ENCODE measurements at places on chromosomes 2 and 18.
A peak's percentile ranks its signal among the peaks of the same experiment; 100 is the strongest.

- DNase-seq = no peak
Measured at GRCh38 chr2:44705876-44706480, 235.5 kb upstream of the SIX3 start.

GRCh38 chr2:158912765-158913164, 55.7 kb upstream of the TANC1 start:
- DNase-seq = no peak

DNA sequence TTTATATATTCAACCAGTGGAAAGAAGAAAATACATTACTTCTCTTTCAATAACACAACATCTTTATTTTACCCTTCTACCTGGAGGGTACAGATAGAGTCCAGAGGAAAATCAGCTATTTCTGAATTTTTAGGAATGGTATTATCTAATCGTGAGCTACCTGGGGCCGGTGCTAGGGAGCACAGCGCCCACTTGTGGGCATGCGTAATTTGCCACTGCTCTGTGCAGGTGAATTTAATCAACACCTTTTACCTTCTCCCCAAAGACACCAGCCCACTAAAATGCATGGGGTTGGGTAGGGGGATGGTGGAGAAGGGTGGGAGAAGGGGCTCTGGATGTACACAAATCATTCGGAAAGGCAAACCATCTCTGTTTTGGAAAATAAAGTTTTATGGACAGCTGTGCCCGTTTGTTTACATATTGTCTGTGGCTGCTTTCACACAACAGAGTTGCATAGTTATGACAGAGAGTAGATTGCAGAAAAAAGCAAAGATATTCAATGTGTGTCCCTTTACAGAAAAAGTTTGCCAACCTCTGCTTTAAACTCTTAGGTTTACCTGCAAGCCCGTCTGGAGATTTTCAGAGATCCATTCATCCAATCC, 51.5 kb upstream of the DCC start:
- peak; percentile 16 for DNase-seq

DNA sequence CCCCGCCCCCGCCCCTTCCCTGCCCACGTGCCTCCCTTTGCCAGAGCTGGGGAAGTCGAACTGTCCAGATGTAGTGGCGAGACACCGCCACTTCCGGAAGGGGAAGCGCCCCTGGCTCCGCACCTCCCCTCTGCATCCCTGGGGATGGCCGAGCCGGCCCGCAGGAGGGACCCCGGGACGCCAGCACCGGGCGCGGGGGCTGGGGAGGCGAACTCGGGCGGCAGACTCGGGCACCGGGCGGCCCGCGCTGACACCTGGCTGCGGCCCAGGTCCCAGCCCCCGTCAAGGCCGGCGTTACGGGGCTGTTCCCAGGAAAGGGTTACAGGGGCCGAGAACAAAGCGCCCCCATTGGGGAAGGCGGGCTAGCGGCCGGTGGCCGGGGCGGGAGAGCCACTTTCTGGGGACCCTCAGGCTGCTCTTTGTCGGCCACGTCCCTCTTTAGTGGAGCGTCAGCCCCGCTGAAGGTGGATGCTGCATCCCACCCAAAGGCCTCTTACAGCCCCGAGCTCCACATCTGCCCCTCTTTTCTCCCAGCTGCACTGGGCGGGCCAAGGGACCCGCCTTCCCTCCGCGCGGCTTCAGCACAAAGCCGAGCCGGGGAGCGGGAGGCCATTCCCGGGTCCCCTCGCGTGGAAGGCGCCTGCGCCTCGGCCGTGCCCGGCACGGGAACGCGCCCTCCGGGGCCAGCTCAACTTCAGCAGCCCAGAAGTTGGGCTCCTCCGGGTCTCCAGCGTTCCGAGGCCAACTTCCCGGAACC, 1.3 kb downstream of the SDC1 start:
- DNase-seq = peak; percentile 69

- no peak for DNase-seq
Measured at GRCh38 chr2:211241891-211242290, 685.5 kb downstream of the CPS1 start.

DNA sequence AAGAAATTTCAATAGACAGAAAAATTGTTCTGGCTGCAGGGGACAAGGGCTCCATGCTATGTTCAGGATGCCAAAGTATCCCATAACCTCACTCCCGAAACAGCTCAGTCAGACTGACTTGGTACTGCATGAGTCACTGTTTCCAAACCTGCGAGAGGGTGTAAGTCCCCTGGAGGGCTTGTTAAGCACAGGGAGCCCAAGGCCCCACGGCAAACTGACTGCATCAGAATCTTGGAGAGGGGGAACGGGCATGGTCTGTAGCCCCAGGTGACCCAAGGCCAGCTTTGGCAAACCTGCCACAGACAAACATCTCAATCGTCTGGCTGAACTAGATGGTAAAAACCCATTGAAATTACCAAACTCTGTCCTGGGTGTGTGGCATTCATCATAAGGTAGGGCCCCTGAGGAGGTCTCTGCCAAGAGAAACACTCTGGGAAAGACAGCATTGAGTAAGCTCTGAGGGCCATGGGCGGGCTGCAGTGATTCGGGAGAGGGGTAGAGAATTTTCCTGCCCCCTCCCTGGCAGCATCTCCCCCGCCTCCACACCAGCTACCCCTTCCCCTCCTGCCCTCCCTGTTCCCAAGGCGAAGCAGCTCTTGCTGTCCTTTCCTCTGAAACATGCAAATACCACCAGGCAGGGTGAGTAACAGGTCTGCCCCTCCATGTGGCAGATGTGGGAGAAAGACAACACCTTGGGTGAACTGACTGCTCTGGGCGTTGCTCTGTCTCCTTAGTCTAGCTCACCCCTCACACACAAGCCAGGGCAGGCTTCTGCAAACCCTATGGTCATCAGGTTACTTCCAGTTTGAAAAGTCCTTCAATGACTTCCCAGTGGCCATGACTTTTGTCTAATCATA, 274.7 kb upstream of the SIX2 start:
- no peak for DNase-seq

DNA sequence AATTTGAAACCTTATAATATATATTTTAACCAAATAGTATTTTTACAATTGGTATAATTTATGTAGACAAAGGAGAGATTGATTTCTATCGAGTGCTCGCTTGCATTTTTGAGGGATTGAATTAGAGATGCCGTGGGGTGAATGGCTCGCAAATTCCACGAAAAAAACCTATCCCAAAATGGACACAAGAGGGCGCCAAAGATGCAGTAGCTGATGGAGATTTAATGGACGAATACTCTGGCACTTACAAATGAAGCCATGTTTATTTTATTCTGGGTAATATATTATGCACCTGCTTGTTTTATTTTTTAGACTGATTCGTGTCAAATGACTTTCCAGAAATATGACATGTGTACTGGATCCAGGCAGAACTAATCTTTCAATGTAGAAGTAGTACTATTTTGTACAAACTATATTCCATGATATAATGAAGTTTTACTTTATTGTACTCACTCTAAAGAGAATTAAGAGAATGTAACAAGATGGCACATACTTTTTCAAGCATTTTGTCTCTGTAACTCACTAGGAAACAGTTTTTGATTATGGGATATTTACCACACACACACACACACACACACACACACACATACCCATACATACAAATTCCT, 505.4 kb downstream of the PLCL1 start:
- DNase-seq = peak; percentile 46

- DNase-seq = no peak
Measured at GRCh38 chr2:176562359-176563078, 293.3 kb downstream of the MTX2 start.

- DNase-seq = no peak
Measured at GRCh38 chr18:34999756-35000289, 41.4 kb upstream of the MAPRE2 start.

DNA sequence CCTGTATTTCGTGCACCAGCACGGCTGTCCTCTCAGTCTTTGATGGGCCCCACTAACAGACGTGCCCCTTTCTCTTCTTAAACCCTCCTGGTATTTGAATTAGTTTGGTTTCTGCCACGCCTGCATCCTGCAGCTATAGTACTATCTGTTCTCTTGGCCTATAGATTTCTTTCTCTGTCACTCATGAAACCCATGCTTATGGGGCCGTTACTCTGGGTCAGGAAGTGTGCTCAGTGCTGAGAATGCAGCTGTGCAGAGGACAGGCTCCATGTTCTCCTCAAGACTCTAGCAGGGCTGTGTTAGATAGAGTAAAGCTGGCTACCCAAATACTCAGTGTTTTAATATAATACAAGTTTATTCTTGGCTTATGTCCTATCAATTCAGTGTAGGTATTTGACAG, 180.0 kb downstream of the INSIG2 start:
- DNase-seq = no peak

DNA sequence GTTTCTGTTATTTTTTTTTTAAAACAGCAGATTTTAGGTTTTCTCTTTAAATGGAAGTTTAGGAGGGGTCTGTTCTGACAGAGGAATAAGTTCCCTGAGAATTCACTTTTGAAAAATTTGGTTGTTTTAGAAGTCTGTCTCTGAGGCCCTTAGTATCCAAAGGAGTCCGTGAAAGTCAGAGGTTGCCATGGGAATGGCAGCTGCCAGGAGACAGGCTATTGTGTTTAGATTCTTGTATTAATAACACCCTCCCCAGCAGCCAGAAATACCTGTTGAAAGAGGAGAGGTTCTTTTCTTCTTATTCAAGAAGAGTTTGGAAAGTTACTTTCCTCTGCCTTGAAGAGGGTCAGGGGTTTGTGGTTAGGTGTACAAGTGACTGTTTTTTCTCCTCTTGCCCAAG, 29.5 kb downstream of the TNP1 start:
- peak; percentile 7 for DNase-seq

- DNase-seq = no peak
Measured at GRCh38 chr2:41720331-41721251, 327.2 kb upstream of the PKDCC start.

- DNase-seq = no peak
Measured at GRCh38 chr2:40752796-40753195, 300.9 kb upstream of the SLC8A1 start.

DNA sequence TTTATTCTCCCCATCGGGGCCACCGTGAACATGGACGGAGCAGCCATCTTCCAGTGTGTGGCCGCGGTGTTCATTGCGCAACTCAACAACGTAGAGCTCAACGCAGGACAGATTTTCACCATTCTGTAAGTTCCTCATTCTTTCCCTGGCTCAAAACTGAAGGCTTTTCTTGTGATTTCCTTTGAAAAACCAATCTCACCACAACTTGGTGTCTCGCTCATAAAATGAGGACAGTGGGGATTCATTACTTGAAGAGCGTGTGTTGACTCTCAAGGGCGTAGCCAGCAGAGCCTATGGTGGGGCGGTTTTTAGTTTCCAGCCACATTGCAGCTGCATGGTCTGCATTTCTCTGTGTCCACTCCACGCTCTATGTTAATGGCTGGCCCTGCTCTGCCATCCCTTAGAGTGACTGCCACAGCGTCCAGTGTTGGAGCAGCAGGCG, 29.0 kb downstream of the SLC1A4 start:
- no peak for DNase-seq

GRCh38 chr18:3725115-3725514, 275.1 kb downstream of the TGIF1 start:
- DNase-seq = no peak

- no peak for DNase-seq
Measured at GRCh38 chr2:5412001-5412400, 280.2 kb upstream of the SOX11 start.

- no peak for DNase-seq
Measured at GRCh38 chr2:73930386-73930785, 3.7 kb downstream of the DGUOK start.

- no peak for DNase-seq
Measured at GRCh38 chr2:181419129-181419855, 37.9 kb upstream of the ITGA4 start.

DNA sequence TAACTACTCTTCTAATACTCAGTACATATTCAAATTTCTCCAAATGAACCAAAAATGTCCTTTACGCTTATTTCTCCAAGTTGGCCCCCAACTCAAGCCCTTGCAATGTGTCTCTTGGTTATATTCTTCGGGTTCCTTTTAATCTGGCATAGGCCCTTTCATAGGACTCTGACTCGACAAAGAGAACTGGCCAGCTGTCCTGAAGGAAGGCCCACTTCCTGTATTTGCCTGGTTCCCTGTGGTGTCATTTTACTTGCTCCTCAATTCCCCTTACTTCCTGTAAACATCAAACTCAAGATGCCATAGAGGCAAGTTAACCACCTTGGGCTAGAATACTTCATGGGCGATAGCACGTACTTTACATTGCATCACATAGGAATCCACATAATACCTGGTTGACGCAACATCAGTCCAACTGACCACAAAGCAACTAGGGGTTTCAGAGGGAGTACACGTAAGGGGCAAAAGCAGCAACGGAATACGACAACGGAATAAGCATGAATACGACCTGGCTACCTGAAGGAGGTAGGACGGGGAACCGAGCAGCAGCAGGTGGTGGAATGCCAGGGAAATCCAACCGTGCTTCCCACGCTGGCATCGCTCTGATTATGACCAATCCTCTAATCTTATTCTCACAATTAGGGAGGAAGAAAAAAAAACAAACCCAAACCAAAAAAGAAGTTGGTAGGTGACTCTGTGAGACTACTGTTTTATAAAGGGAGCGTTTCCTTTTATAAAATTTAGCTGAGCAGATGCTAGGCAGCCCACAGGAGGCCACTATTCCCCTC, 823 bp upstream of the GORASP2 start:
- DNase-seq = no peak
